ENCODE measurements at places on chromosomes 12 and 14.

DNA sequence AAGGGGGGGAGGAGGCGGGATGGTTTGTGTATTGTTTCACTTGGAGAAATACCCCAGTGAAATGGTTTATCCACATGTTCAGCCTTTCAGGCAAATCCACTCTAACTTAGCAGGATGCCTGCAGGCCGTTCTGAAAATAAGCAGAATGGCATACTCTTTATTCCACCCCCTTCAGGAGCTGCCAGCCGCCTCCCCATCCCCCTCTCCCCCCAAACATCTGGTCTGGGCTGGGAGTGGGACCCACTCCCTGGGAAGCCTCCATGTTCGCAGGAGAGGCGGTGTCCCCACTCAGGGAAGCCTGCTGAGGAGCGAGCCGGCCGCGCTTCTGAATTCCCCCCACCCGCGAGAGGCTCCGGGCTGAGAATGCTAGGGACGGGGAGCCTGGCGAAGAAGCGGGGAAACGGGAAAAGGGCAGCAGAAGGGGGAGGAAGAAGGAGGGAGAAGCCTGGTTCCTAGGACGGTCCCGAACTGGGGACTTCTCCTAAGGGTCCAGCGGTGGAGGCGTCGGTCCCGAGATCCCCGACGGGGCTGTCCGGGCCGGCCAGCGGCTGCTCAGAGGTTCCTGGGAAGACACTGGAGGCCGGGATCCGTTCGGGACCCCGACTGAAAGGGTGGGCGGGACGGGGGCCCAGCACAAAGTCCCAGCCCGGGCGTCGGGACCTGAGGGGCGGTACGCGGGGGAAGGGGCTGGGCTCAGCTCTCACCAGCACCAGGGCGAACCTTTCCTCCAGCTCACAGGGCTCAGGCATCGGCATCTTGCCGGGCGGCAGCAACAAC, 666 bp downstream of the FMNL3 start:
- peak; percentile 47 for DNase-seq

DNA sequence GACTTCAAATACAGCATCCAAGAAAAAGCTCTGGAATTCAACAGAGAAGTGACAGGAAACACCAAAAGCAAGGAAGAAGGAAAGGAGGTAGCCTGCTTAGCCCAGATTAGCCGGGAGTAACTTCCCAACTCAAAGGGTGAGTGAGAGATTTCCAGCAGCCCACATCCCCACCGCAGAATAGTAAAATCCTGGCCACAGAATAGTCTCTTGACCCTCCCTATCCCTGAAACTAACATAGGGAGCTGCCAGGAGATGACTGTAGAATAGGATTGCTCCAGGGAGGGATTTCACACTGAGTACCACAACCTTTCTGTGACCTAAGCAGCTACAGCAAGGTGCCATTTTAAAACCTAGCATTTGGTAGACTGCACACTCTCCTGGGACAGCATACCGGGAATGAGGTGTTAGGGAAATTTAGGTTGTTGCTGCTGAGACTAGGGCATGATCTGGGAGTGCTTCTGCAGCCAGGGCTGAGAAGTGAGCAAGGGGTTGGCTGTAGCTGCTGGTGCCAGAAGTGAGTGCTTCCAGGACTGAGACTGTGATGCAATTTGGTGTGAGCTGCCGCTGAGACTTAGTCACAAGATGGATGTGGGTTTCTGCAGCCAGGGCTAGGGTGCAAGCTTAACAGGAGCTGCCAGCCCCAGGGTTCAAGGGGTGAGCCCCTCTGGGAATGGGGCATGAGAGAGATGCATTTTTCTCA, 66.0 kb downstream of the TMTC3 start:
- no peak for DNase-seq

DNA sequence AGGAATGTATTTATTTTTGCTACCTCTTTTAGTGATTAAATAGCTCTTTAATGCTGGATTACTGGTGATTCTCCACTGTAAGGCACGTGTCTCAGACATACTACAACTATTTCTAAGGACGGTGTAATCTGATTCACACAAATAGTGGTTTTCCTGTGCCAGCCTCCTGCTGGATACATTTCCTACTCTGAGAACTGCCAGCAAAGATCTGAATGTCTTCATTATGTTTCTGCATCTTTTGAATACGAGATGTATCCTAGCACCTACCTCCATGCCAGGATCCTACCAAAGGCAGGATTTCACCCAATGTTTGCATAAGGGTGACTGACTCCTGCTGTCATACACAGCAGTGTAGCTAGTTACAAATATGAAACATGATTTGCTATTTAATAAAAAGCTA, 120.6 kb downstream of the PRICKLE1 start:
- DNase-seq = no peak

DNA sequence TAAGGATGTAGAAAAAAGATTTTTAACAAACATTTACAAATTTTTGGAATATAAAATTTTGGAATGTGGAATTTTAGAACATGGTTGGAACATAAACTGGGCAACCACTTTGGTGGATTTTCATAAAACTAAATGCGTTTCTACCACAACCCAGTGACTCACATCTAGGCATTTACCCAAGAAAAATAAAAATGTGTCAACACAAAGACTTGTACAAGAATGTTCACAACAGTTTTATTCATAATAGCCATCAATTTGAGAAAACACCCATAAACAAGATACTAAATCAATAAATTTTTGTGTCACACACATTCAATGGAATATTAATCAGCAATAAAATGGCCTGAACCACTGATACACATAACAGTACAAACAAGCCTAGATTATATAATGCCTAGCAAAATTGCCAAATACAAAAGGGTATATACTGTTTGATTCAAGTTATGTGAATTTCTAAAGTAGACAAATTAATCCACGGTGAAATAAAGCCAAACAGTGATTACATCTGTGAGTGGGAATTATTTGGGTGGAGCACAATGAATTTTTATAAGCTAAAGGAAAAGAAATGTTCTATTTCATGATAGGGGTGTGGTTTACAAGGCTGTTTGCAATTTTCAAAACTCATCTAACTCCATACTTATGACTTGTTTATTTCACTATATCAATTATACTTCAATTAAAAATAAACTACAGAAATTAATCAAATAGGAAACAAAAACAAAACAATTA, 415.2 kb upstream of the OR4E1 start:
- no peak for DNase-seq

- DNase-seq = no peak
Measured at GRCh38 chr12:59595565-59595882, 305 bp upstream of the SLC16A7 start.
